ENCODE measurements at places on chromosomes 1 and 21. TPM values are rescaled to one million over a fixed set of nuclear protein-coding genes. Genes with fewer than 3 reads are reported as not detected.

MNDA gene
- total RNA-seq, result 0.55 TPM

DNA sequence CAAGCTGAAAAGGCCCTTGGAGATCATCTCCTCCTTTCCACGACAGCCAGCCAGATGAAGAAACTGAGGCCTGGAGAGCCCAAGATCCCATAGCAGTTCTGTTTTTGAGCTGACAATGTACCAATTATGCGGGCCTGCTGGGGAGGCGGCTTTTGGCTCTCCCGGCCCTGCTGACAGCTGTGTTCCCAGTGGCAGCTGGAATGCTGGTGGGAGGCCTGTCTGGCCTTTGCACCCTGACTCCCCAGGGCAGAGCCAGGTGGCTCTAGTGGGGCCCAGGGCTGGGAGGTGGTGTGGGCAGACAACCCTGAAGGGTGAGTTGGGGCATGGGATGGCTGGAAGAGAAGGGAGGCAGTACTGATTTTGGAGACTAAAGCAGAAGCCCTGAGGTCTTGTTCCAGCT, 30.7 kb upstream of the WASF2 start:
- no peaks in the 10 kb centered on the region for H3K36me3 ChIP-seq
- H3K4me1 ChIP-seq, result peaks cover 53% of the 10 kb centered on the region

- no peaks in the 10 kb centered on the region for H3K27me3 ChIP-seq
- no peak overlapping the region for H3K4me3 ChIP-seq
- DNase-seq, result no peak
- H3K36me3 ChIP-seq, result no peaks in the 10 kb centered on the region
Measured at GRCh38 chr1:180265201-180265600, 35.1 kb downstream of the LHX4 start.

- no peaks in the 10 kb centered on the region for H3K27me3 ChIP-seq
- no peak for DNase-seq
- no peaks in the 10 kb centered on the region for H3K4me1 ChIP-seq
- H3K27ac ChIP-seq, result no peak overlapping the region
Measured at GRCh38 chr1:56284928-56285327, 294.4 kb downstream of the PLPP3 start.

DNA sequence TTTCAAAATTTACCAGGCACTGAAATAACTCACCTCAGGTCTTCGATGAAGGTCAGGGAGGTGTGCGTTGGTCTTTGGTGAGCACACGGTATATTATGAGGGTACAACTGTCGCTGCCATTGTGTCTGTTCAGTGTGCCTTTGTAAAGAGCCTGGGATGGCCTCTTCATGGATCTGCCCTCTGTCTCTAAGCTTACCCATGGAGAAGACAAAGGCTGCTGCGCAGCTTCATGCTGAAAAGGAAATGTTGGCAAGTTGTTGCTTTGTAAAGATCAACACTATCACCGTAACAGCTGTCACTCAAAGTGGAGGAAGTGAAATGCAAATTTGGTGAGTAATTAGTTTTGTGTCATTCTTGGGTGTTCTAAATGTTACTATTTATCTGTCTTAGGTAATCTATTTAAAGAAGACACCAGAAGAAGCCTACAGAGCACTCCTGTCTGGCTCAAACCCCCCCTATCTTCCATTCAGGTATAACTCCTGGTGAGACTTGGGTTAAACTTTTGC, 71.6 kb downstream of the CDC14A start:
- H3K27ac ChIP-seq, result peak overlapping the region; percentile 68
- peak; percentile 61 for DNase-seq
- H3K36me3 ChIP-seq, result peaks cover 21% of the 10 kb centered on the region
- H3K4me3 ChIP-seq, result peak overlapping the region; percentile 45
- H3K4me1 ChIP-seq, result peaks cover 80% of the 10 kb centered on the region
- no peaks in the 10 kb centered on the region for H3K27me3 ChIP-seq

DNA sequence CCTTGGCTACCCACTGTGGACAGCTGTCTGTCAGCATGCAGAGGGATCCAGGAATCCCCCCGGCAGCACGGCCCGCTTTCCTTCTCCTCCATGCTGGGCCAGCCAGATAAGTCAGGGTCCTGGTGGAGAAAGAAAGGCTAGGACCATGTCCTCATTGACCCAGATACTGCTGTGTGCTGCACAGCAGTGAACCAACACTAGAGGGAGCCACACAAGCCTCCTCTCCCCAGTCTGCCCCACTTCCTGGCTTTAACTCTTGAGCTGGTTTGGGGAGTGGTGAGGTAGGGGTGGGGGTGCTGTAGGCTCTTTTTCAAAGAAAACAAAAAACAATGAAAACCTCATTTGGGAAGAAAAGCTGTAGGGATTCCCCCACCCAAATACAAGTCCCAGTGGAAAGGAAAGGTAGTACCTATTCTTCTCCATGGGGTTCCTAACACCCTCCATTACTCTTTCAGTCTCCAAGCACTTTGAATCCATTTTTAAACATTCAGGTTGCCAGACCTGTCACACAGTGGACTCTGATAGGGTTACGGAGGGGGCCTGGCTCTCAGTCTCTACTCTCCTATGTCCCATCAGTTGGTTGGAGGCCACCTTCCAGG, 84.9 kb upstream of the CD1D start:
- no peaks in the 10 kb centered on the region for H3K36me3 ChIP-seq
- no peak overlapping the region for H3K4me3 ChIP-seq
- H3K4me1 ChIP-seq, result no peaks in the 10 kb centered on the region
- H3K27ac ChIP-seq, result no peak overlapping the region
- no peak for DNase-seq
- H3K27me3 ChIP-seq, result no peaks in the 10 kb centered on the region
